ENCODE measurements at places on chromosomes 5 and 9. TPM values are rescaled to one million over a fixed set of nuclear protein-coding genes. Genes with fewer than 3 reads are reported as not detected.

Gene PCSK1
- polyA plus RNA-seq: 0.48 TPM

DNA sequence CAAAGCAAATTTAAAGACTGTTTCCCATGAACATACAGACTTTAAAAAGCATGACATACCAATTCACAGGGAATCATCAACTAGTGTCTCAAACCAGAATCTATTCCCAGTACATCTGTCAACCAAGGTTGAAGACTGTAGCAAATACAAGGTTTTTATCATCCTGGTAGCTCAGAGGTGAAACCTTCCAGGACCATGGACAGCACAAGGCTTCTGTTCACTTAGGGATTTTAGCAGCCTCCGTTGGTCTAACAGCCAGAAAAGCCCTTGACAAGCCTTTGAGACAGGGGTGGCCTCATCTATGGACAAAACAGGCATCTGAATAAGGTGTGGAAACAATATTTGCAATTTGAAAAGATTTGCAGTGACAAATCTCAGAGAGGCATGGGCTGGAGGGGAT is 119.0 kb downstream of the TRIM32 start:
- no peaks in the 10 kb centered on the region for H3K4me1 ChIP-seq
- DNase-seq: no peak
- no peak overlapping the region for H3K4me3 ChIP-seq
- H3K27me3 ChIP-seq: no peaks in the 10 kb centered on the region
- H3K36me3 ChIP-seq: no peaks in the 10 kb centered on the region
- no peak overlapping the region for H3K27ac ChIP-seq

DNA sequence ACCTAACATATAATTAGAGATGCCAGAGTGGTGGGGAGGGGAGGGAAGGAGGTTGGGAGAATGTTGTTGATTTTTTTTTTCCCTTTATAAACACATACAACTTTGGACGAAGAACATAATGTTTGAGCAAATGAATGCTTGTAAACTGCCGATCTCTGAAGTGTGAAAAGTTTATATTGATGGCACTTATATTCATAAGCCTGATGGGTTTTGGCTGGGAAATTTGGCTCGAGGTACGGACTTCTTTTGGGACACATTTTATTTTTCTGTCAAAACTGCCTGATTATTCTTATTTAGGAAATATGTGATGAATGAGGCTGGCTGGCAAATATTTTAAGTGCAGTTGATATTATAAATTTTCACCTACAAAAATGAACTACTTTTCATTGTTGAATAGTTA is 9.9 kb downstream of the DAPK1 start:
- no peak overlapping the region for H3K4me3 ChIP-seq
- no peak for DNase-seq
- no peak overlapping the region for H3K27ac ChIP-seq
- H3K36me3 ChIP-seq: peaks cover 22% of the 10 kb centered on the region
- H3K4me1 ChIP-seq: peaks cover 6% of the 10 kb centered on the region
- H3K27me3 ChIP-seq: no peaks in the 10 kb centered on the region

GRCh38 chr5:74199005-74199404 is 441.5 kb downstream of the ENC1 start:
- H3K4me3 ChIP-seq: no peak overlapping the region
- H3K27ac ChIP-seq: no peak overlapping the region
- DNase-seq: no peak
- H3K36me3 ChIP-seq: no peaks in the 10 kb centered on the region
- H3K27me3 ChIP-seq: no peaks in the 10 kb centered on the region

DNA sequence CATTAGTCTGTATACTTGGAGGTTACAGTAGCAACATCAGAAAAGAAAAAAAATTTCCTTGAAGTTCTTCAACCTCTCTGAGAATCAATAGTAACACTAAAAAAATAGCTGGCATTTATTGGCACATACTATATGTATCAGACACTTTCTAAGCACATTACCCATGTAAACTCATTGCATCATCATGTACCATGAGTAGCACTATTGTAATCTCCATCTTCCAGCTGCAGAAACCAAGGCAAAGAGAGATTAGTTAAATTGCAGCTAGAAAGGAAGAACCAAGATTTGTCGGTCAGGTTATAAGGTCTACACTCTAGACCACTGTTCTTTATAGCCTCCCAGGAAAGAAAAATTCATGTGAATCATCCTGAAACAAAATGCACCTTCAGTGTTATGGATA is 31.4 kb upstream of the RAB3C start:
- no peak overlapping the region for H3K4me3 ChIP-seq
- H3K27ac ChIP-seq: no peak overlapping the region
- no peaks in the 10 kb centered on the region for H3K27me3 ChIP-seq
- DNase-seq: no peak

Gene NR2F1
- polyA plus RNA-seq: 0.94 TPM

GRCh38 chr9:77879437-77879943 is 152.1 kb downstream of the GNAQ start:
- no peaks in the 10 kb centered on the region for H3K36me3 ChIP-seq
- H3K4me1 ChIP-seq: peaks cover 15% of the 10 kb centered on the region
- no peak for DNase-seq
- H3K27me3 ChIP-seq: no peaks in the 10 kb centered on the region

Gene P4HA2
- 13.2 TPM for polyA plus RNA-seq

GRCh38 chr9:33437898-33438297 is 9.5 kb downstream of the AQP3 start:
- H3K4me3 ChIP-seq: no peak overlapping the region
- DNase-seq: no peak
- H3K27me3 ChIP-seq: no peaks in the 10 kb centered on the region
- H3K27ac ChIP-seq: no peak overlapping the region

- no peak for DNase-seq
- no peaks in the 10 kb centered on the region for H3K36me3 ChIP-seq
- no peak overlapping the region for H3K27ac ChIP-seq
Observed at GRCh38 chr5:122951658-122952057, 84.9 kb downstream of the PPIC start.

GRCh38 chr9:79489261-79490000 is 82.3 kb upstream of the TLE4 start:
- H3K27ac ChIP-seq: no peak overlapping the region
- H3K4me1 ChIP-seq: no peaks in the 10 kb centered on the region
- H3K27me3 ChIP-seq: no peaks in the 10 kb centered on the region
- no peaks in the 10 kb centered on the region for H3K36me3 ChIP-seq

Gene COL27A1
- polyA plus RNA-seq: 24.0 TPM

Gene PHYHD1
- 25.6 TPM for polyA plus RNA-seq

- no peak for DNase-seq
- H3K27ac ChIP-seq: no peak overlapping the region
- no peaks in the 10 kb centered on the region for H3K36me3 ChIP-seq
- peaks cover 2% of the 10 kb centered on the region for H3K27me3 ChIP-seq
Observed at GRCh38 chr5:71706906-71707305, 12.2 kb upstream of the CARTPT start.

DNA sequence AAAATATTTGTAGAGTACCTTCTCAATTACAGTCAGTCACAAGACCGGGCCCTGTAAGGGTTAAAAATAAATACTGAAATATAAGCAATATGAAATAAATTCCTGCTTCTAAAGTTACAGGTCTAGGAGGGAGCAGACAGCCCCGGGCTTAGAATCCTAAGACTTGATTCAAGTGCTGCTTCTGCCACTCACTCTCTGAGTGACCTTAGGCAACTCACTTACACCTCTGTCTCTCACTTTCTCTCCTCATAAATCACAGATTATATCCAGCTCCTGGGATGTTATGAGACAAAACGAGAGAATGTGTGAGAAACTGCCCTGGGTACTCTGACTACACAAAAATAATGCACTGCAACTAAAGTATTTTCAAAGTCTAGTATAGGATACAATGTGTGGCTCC is 101.9 kb downstream of the PDE4D start:
- no peaks in the 10 kb centered on the region for H3K36me3 ChIP-seq
- no peak overlapping the region for H3K4me3 ChIP-seq
- no peaks in the 10 kb centered on the region for H3K4me1 ChIP-seq
- DNase-seq: no peak
- H3K27me3 ChIP-seq: no peaks in the 10 kb centered on the region

DNA sequence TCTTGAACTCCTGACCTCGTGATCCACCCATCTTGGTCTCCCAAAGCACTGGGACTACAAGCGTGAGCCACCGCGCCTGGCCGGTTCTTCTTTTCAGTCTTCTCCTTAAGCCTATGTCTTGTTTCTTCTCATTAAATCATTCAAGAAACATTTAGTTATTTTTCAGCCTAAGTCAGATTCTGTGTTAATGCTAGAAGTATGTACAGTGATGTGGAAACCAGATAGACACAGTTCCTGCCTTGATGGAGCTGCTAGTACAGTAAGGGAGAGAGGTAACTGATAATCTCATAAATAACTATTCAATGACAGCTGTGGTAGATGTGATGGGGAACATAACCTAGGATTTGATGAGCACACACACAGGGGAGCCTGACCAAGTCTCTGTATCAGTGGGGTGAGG is 46.3 kb upstream of the NR3C1 start:
- DNase-seq: no peak
- no peaks in the 10 kb centered on the region for H3K36me3 ChIP-seq
- no peaks in the 10 kb centered on the region for H3K4me1 ChIP-seq
- H3K27me3 ChIP-seq: no peaks in the 10 kb centered on the region
- no peak overlapping the region for H3K4me3 ChIP-seq
- no peak overlapping the region for H3K27ac ChIP-seq

GRCh38 chr9:96331236-96331947 is 29.4 kb upstream of the HSD17B3 start:
- H3K4me1 ChIP-seq: no peaks in the 10 kb centered on the region
- no peak for DNase-seq
- H3K27me3 ChIP-seq: no peaks in the 10 kb centered on the region
- H3K27ac ChIP-seq: no peak overlapping the region
- no peaks in the 10 kb centered on the region for H3K36me3 ChIP-seq

Gene HEMGN
- 4.1 TPM for polyA plus RNA-seq

Gene PGM5
- 5.2 TPM for polyA plus RNA-seq

GRCh38 chr9:80968611-80969010 is 720.7 kb downstream of the TLE1 start:
- no peak overlapping the region for H3K4me3 ChIP-seq
- DNase-seq: no peak
- no peaks in the 10 kb centered on the region for H3K36me3 ChIP-seq
- H3K27me3 ChIP-seq: no peaks in the 10 kb centered on the region
- H3K4me1 ChIP-seq: no peaks in the 10 kb centered on the region
- H3K27ac ChIP-seq: no peak overlapping the region

Gene SHROOM1
- 6.2 TPM for polyA plus RNA-seq

Gene PCDHGA12
- polyA plus RNA-seq: 0.71 TPM

- no peak for DNase-seq
- H3K27ac ChIP-seq: no peak overlapping the region
- H3K4me3 ChIP-seq: no peak overlapping the region
- no peaks in the 10 kb centered on the region for H3K4me1 ChIP-seq
Observed at GRCh38 chr5:112574536-112574935, 155.5 kb upstream of the EPB41L4A start.

Data from thymus (tissue), 14 donors.